ENCODE measurements at places on chromosomes 1 and 21.

DNA sequence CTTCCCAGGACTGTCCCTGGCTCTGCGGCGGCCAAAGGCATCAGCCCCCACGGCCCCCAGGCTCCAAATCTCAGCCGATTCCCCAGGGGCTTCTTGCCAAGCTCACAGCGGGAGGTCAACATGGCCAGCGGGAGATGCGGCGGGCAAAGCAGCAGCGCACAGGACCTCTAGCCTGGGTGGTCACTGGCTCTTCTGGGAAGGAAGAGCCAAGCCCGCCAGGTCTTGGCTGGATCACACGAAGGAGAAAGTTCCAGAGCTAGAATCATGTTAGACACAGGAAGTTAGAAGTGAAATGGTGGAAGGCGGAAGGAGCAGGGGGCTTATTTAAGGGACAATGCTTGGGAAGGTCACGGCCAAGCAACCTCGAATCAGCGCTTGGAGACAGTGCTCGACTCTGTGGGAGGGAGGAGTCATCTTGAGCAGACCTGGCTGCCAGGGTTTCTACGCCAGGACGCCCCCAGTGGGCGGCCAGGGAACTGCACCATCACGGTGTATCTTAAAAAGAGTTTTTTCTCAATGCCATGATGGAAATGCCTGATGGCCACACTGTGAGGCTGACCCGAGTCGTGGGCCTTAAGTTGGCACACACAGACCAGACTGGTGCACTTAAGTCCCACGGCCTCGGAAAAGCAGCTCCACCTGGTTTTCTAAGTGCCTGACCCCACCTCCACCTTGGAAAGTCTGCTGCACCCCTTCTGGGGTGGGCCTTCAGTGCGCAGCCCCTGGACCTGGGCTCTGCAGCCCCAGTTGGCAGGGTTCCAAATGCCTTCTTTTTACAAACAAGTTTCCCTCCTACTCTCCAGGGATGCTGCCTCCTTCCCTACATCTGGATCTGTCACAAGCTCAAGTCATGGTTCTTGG lies 29.3 kb downstream of the SLC66A1 start:
- peak; percentile 19 for DNase-seq

- no peak for DNase-seq
Observed at GRCh38 chr1:25914074-25914995, 8.1 kb upstream of the STMN1 start.

DNA sequence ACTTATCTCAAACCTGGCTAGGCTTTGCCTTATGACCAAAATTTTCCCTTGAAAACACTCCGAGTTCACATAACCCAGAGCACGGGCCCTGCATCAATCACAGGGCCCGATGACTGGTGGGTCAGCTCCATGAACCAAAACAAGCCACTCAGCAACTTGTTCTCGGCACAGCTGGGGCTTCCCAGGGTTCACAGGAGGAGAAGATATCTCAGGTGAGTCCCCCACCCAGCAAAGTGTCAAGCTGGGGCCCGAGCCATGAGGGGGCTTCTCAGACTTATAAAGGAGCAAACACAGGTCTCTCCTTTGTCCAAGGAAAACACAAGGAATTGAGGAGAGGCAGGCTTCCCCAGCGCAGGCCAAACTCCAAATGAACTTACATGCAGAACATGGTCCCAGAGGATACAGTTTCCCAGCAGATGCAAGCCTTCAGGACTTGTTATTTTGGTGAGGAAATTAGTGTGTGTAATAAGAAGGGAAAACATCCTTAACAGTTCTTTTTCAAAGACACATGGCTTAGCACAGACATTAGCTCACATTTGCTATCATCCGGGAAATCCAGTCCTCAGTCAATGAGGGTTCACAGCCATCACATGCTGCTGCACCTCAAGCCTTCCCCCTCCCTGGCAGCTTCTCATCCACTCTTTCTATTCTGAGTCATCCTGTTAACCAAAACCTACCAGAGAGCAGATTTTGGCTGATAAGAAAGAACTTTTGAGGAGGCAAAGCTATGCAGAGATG lies 98.1 kb upstream of the NFIA start:
- peak; percentile 66 for DNase-seq

DNA sequence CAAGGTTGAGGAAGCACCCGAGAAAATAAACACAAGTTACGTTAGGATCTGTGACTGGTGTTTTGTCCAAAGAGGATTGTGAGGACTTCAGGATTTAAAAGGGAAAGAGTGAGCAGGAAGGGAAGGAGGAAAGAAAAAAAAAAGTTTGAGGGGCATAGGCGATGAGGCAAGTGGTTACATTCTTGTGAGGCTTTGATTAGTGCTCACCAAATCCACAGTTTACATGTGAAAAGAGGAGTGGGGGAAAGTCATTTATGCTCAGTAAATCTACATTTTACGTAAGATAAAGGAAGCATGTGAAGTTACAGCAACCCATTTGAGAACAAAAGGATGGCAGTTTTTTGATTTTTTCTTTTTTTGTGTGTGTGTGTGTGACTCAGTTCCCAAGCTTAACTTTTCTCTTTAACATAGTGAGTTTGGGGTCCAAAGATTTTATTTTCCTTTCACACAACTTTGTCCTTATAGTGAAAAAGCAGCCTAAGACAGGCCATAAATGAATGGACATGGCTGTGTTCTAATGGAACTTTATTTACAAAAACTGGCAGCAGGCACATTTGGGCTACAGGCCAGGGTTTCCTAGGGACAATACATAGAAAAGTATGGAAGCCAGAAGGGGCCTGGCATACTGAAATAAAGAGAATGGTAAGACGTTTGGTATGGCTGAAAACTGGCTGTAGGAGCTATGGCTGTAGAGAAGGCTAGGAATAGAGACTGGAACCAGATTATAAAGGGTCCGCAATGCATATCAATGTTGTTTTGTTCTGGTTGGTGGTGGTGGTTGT lies 121.7 kb downstream of the FGGY start:
- DNase-seq = no peak

DNA sequence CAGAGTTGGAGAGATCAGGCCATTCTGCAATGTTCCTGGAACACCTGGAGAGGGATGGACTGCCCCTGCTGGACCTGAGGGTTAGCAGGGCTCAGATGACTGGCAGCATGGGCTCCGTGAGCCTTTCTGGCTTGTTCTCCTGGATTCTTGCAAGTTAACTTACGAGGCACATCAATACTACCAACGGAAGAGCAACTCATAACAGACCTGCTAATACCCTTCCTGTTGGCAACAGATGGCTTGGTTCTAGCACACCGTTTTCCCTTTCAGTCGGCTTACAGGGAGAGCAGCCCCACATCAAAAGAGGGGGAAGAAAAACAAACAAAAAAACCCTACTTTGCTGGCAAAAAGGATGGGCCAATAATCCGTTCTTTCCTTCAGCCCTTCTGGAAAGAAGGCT lies 47.9 kb downstream of the SLC66A1 start:
- DNase-seq = no peak

- DNase-seq = peak; percentile 45
Observed at GRCh38 chr21:28639737-28640136, 352.9 kb downstream of the LTN1 start.

DNA sequence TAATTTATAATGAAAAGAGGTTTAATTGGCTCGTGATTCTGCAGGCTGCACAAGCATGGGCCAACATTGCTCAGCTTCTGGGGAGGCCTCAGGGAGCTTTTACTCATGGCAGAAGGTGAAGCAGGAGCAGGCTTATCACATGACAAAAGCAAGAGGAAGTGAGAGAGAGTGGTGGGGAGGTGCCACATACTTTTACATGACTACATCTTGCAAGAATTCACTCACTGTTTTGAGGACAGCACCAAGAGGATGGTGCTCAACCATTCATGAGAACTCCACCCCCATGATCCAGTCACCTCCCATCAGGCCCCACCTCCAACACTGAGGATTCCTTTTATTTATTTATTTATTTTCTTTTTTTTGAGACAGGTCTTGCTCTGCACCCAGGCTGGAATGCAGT lies 5.5 kb upstream of the PLEKHM2 start:
- DNase-seq = peak; percentile 21

- no peak for DNase-seq
Observed at GRCh38 chr1:69438056-69438795, 129.5 kb upstream of the LRRC7 start.

GRCh38 chr1:204075139-204075521 lies 2.2 kb downstream of the SOX13 start:
- no peak for DNase-seq

DNA sequence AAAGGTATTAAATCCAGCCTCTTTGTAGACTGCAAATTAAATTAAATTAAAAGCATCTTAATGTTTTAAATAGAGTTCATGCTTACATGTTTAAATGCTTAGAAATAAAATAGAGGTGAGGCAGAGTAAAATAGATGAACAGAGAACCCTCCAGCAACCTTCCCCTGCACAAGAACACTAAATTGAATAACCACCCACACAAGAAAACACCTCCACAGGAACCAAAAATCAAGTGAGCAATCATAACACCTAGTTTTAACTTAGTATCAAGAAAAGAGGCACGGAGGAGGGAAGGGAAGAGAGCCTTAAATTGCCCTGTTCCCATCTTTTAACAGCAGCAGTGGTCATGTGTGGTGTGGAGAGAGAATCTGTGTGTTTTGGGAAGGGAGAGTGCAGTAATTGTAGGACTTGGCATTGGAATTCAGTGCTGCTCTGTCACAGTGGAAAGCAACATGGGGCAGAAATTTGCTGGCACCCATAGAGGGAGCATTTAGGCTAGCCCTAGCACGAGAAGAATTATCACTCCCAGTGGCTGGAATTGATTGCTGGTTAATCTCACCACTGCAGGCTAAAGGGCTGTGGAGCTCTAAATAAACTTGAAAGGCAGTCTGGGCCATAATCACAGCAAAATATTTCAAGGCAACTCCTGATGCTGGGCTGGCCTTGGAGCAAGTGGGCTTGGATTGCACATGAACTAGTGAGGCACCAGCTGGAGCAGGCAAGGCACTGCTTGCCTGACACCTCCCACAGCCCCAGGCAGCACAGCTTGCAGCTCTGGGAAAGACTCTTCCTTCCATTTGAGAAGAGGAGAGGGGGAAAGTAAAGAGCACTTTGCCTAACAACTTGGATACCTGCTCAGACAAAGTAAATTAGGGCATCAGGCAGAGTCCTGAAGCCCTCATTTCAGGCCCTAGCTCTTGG lies 1478.8 kb downstream of the NCAM2 start:
- DNase-seq = no peak

DNA sequence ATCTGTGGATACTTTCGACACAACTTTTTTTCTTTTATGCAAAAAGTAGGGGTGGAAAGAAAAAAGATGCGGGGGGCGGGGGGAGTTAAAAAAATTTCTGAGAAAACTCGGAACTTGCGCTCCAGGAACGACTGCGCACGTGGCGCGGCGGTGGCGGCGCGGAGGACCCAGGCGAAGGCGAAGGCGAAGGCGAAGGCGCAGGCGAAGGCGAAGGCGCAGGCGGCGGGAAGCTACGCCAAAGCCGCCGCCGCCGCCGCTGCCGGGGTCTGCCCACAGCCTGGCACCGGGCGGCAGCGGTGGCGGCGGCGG lies 208 bp upstream of the BARHL2 start:
- DNase-seq = no peak

DNA sequence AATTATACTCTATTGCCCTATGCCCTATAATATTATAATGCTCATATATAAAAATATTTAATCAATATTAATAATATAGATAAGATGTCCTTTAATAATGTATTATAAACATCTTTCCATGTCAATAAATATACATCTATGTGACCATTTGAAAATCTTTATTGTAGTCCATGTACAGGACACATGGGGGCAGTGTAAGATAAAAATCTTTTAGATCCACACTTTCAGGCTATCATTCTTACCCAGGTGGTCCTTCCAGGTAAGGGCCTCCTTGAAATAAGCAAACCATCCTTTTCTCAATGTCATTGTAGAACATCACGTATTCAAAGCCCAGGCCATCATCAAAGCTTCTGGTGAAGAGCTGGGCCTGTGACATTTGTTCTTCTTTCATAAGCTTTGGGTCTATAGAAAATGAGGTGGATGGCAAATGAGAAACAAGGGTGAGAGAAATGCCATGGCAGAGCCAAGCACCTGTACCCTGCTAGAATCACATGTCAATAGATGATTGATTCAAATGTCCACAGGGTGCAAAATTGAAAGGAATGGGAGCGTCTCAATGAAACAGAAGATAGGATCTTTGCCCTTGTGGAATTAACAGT lies 20.2 kb downstream of the THEM4 start:
- DNase-seq = no peak

- DNase-seq = no peak
Observed at GRCh38 chr1:171590022-171590421, 32.0 kb upstream of the MYOCOS start.

DNA sequence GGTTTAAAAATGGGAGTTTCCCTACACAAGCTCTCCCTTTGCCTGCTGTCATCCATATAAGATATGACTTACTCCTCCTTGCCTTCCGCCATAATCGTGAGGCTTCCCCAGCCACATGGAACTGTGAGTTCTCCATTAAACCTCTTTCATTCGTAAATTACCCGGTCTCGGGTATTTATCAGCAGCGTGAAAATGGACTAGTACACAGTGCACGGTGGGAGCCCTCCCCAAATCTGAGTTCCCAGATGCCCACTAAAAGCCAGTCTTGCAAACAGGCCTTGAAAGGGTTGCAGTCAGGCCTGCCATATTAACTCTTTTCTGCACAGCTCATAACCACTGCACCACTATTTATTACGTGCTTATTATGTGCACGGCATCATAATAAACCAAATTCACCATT lies 400.9 kb downstream of the PRDM2 start:
- no peak for DNase-seq

- DNase-seq = no peak
Observed at GRCh38 chr1:161404051-161404597, 36.4 kb upstream of the CFAP126 start.

GRCh38 chr1:58030456-58030855 lies 516.1 kb downstream of the OMA1 start:
- no peak for DNase-seq

GRCh38 chr1:229119876-229120275 lies 151.0 kb upstream of the RAB4A start:
- no peak for DNase-seq

GRCh38 chr1:193856261-193856660 lies 669.8 kb upstream of the B3GALT2 start:
- no peak for DNase-seq

DNA sequence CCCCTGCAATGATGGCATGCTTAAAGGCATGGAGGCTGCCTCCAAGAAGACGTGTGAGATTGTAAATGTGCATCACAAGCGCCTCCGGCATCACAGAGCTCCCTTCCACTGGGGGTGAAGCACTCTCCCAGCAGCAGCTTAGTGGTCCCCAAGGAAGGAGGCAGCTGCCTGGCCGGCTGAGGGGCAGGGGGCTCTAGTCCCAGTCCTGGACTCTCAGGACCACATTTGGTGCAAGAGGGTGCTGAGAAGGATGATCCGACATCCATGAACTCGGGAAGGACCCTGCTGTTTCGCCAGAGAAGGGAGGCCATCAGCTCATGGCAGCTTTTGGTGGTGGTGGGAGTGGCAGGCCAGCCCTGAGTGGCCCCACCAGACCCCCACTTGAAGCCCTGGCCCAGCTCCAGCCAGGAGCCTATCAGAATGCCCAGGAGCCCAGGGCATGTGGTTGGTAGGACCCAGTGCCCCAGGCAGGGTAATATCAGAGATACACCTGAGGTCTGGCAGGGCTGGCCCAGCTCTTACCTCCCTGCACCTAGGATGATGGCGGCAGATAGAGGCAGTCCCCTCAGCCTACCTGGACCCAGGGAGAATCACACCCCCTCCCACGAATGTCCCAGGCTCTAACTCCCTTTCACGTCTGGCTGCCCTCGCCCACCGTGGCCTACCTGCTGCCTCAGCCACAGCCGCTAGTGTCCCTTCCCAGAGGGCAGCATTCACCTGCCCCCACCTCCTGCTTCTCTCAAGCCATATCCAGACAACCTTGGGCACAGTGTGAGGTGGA lies 2.4 kb upstream of the WNT9A start:
- no peak for DNase-seq

- no peak for DNase-seq
Observed at GRCh38 chr1:55527831-55528230, 312.7 kb upstream of the USP24 start.

GRCh38 chr1:147413110-147413605 lies 128.1 kb upstream of the BCL9 start:
- no peak for DNase-seq

Data from skeletal muscle cell (primary cell).